ENCODE measurements at places on chromosomes 2 and 18.

DNA sequence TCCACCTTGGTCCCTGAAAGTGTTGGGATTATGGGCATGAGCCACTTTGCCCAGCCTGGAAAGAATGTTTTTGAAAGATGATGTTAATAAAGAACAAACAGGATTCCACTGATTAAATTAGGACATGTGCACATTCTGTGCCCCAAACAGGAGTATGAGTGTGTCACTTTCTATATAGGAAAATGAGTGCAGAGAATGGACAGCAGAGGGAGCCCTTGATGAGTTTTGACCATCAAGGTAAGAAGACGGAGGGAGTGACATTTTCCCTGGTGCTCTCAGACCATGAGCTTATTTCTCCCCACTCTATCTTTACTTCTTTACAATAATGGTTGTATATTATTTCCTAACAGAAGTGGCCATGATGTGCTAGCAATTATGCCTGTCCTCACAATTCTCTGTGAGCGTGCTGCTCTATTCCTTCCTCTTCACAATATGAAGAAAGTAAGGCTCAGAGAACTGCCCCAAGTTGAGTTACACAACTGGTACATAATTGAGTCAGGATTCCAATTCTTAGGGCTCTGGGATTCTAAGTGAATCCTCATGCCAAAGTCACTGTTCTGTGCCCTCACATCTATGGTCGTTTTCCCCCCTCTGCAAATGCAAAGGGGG, 20.6 kb downstream of the RPL37A start:
- DNase-seq: no peak

DNA sequence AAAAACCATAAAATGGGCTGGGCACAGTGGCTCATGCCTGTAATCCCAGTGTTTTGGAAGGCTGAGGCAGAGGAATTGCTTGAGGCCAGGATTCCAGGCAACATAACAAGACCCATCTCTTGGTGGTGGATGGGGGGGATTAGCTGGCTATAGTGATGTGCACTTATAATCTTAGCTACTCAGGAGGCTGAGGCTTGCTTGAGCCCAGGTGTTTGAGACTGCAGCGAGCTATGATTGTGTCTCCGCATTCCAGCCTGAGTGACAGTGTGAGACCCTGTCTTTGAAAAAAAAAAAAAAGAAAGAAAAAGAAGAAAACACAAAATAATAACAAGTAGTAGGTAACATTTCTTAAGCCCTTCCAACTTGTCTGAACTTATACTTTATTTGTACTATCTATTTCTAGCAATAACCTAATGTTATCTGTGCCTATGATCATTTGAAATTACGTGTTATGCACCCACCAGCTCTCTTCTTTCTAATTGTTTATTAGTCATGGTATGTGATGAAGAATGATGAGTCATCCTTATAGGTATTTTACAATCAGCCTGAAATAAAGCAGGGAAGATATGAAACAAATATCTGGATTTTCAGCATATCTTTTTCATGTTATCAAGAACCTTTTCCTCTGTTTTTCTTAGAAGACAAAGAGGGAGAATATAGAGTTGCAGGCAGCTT, 129.3 kb upstream of the UNC80 start:
- DNase-seq: no peak

DNA sequence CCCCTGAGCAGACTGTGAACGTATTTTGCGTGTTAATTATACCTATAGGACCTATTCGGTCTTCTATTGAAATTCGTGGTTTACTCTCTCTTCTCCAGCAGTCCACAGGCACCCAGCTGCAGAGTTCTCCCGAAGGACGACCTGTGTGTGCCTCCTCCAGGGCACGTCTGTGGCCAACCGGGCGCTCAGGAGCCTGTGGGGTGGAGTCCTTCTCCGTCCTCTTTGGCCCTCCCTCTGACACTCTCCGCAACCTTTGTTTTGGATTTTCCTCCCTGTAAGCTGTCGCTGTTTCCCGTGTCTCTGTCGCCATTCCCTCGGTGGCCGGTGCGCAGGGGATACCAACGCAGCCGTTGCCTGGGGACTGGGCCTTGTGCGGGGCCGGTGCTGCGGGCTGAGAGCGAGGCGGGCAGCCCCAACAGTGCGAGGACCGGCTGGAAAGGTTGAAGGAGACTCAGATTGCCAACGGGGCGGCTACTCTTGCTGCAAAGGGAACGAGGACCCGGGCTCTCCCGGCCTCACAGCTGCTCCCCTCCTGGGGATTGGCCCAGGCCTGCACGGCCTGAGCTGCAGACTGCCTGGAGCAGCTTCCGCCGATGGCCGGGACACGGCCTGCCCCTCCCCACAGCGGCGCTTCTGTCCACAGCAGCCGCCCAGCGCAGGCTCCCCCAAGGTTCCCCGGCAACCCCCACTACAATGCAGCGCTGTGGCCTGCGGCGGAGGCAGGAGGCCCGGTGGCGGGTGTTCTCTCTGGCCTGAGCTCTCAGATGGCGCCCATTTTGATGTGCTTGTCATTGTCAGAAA, 221.0 kb downstream of the MTX2 start:
- no peak for DNase-seq

DNA sequence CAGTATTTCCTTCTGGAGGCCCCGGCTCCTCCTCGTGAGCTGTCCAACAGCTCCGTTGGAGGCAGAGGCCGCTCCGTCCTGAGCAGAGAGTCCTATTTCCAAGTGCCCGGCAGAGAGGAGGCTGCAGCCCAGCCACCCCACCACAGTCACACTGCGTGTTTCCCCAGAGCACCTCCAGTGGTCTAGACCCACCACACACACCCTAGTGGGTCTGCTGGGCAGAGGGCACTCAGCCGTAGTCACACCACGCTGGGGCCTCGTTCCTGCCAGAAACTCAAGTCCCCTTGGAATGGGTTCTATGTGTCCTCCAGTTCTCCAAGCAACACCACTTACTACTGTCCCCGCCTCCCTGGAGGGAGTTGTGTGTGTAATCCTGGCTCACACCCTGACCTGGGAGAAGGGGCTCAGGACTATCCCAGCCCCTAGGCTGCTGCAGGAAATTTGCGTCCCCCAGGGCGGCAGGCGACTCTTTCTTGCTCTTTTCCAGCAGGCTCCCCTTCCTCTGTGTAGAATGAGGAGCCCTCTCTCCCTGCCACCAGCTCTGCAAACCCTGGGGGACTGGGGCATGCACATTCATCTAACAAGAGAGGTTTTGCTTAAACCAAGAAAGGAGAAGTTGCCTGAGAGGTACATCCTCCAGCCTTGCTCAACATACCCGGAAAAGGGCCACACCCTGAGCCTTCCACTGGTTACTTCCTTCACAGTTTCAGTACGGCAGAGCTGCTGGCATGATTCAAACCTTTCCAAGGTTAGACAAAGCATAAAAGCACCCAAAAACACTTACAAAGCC, 114.1 kb downstream of the NDUFA10 start:
- DNase-seq: no peak

DNA sequence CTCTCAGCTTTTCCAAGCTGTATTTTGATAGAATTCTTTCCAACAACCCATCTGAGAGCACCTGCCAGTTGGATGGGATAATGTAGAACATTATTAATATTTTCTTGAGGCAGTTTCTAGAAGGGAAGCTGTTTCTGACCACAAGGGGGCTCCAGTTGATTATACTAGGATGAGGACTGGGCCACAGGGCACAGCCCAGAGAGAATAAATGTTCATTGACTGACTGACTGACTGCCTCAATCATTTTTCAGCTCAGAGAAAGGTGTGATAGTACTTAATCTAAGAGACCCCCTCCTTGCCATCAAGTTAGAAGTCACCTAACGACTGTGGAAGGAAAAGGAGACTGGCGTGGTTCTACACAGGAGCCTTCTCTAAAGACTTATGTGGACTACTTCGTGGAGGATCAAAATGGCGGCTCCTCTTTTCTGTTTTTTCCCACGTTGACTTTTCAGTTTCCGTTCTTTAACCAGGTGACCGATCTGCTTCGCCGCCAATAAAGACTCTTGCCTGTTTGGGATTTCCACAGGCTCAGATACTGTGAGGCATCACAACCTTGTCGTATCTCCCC, 31.9 kb upstream of the CREG2 start:
- DNase-seq: peak; percentile 53

DNA sequence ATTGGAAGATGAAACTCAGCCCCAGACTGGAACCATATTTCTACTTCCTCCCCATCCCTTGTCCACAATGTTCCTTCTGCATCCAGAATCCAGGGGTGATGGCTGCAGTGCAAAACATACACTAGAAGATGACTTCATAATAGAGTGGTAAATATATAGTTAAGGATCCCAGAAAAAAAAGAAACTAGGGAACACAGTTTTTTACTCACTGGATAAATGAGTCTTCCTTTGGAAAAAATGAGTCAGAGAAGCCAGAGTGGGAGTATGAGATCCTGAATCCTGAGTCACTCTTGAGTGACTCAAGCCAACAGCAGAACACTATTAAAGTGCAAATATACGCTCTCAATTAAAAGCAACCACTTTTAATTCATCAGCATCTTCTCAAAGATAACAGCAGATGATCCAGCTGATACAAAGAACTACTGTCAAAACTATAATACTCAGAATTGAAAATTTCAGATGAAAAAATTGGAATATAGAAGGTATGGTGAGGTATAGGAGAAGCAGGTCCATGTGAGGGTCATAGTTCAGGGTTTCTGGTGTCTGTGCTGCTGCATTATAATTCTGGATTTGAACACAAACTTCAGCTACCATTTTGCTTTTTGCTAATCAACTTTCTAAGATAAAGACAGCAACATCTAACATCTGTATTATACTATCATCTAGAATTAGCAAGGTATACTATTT, 987.2 kb upstream of the CDH2 start:
- DNase-seq: no peak

- no peak for DNase-seq
These were observed 17.0 kb upstream of the HPCAL1 start for GRCh38 chr2:10285556-10286198.

- no peak for DNase-seq
These were observed 123.2 kb downstream of the CAPN13 start for GRCh38 chr2:30684026-30684425.

DNA sequence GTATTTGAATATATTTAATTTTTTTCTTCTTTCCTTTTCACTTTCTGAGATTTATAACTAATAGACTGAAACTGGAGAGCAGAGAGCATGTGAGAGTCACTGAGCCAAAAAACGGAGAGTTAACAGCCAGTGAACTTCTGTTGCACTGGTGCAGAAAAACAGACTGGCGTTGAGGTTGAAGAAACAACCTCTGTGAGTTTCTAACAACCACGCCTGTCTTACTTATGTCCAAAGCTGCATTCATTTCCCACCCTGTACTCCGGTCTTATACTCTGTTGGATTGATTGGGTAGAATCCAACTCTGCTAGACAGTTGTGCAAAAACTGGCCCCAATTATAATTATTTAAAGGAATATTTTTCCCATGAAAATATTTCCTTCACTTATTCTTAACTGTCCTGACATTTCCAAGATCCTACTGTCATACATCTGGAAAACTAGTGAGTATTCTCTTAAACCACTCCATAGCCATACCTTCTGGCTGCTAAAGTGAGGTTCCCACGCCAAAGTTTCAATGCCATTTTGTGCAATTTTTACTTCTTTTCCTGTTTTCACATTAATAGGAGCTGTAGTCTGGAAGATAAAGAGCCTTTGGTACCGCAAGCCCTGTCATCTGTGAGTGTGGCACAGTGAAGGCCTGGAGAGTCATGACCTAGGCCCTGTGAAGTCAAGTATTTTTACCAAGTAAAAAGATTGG, 9.4 kb downstream of the CYP1B1 start:
- no peak for DNase-seq

DNA sequence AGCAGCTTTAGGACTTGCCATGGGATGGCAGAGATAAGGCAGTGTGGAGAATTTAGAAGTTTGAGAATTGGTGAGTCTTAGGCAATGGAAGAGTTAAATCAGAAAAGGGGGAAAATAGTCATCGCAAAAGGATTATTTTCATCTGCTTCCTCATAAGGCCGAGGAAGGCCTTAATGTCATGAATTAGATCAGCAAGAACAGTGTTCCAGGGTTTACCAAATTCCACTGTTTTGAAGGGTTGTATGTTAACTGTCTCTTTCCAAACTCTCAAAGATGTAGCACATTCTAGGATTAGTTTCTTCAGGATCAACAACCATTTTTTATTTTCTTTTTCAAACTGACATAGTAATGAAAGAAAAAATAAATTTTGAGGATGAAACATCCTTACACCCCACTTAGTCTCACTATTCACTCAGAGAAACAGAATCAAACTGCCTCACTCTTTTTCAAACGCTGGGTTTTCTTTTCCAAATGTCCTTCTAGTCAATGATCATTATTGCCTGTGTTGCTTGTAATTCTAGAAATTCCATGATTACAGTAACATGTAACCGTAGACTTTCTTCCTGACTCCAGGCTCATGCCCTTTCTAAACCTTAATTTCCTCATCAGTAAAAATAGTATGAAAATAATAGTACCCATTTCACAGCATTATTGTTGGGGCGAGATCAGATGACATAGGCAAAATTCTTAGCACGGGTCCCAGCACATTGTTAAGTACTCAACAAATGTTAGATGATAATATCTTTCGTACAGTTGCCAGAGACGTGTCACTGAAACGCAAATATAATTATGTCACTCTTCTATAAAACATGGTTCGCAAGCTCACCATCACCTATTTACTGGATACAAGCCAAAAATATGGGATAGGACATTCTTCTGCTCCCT, 23.6 kb downstream of the ZEB2 start:
- no peak for DNase-seq

- no peak for DNase-seq
These were observed 269.5 kb upstream of the POU3F3 start for GRCh38 chr2:104584393-104584792.

GRCh38 chr2:231626449-231626848, 33.8 kb downstream of the TEX44 start:
- DNase-seq: no peak

GRCh38 chr2:67876176-67876575, 186.6 kb downstream of the C1D start:
- DNase-seq: no peak

GRCh38 chr2:190891372-190891771, 10.8 kb downstream of the GLS start:
- no peak for DNase-seq

DNA sequence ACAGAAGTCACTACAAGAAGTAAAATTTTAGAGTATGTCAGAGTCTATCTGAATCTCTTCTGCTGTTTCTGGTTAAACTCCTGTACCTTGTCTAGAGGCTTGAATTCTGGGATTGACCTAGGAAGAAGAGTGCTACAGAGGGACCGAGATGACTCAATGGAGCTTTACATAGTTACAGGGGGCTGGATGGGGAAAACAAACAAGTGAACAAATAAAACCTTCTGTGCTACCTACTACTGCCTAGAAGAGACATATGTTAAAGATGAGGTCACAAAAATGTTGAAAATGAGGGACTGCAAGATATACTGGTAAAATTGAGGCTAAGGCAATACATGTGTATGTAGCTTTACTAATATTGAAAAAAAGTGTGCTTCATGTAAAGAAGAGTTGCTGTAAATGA, 265.4 kb upstream of the TFPI start:
- DNase-seq: no peak

DNA sequence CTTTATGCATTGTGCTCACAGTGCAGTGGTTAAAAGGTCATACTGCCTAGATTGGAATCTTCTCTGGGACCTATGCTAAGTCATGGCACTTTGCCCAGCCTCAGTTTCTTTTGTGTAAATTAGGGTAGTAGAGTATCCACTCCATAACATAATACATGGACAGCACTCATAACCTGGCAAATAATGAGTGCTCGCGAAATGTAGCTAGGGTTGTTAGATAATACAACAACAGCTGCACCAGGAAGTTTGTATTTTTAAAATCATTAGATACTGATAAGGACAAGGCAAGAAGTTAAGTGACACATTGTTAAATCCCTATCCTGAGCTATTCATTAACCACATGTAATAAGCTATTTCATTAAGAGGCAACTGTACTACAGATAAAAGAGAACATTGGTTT, 13.8 kb upstream of the PLA2R1 start:
- DNase-seq: no peak

- no peak for DNase-seq
These were observed 98.1 kb downstream of the FAM210A start for GRCh38 chr18:13628211-13628610.

Data from stimulated activated CD4-positive, alpha-beta T cell treated with anti-CD3 and anti-CD28 coated beads, Interleukin-15, amount 100 ng/mL, for 48 hours (primary cell).